Gastroesophageal sphincter (tissue), 4 donors: ENCODE measurements at places on chromosomes 16 and 17.

- H3K4me3 ChIP-seq, result no peak overlapping the region
- H3K27ac ChIP-seq, result no peak overlapping the region
- no peaks in the 10 kb centered on the region for H3K36me3 ChIP-seq
- no peak for ATAC-seq
- H3K27me3 ChIP-seq, result no peaks in the 10 kb centered on the region
- no peaks in the 10 kb centered on the region for H3K4me1 ChIP-seq
These were observed 276.3 kb downstream of the UTP18 start for GRCh38 chr17:51536627-51537026.

DNA sequence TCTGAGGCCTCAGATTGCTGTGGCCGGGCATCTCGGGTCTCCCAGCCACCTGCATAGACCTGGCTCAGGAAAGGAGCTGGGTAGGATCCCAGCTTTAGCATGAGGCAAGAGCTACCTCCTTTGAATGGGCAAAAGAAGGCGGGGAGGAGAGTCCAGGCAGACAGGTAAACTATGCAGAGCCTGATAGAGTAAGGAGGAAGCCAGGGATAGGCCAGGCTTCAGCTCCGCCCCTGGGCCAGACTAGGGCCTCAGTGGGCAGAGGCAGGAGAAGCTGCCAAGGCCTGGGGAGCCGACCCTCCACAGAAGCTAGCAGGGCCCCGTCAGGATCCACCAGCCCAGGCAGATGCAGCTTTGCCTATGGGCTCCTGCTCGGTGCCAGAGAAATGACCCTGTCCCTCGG is 22.6 kb upstream of the UBE2G1 start:
- no peak overlapping the region for H3K4me3 ChIP-seq
- ATAC-seq, result no peak
- no peaks in the 10 kb centered on the region for H3K4me1 ChIP-seq

GRCh38 chr16:57635266-57636097 is 7.1 kb downstream of the ADGRG1 start:
- peaks cover 48% of the 10 kb centered on the region for H3K27me3 ChIP-seq
- no peaks in the 10 kb centered on the region for H3K36me3 ChIP-seq
- peaks cover 56% of the 10 kb centered on the region for H3K4me1 ChIP-seq
- peak overlapping the region; percentile 65 for H3K27ac ChIP-seq
- no peak overlapping the region for H3K4me3 ChIP-seq

DNA sequence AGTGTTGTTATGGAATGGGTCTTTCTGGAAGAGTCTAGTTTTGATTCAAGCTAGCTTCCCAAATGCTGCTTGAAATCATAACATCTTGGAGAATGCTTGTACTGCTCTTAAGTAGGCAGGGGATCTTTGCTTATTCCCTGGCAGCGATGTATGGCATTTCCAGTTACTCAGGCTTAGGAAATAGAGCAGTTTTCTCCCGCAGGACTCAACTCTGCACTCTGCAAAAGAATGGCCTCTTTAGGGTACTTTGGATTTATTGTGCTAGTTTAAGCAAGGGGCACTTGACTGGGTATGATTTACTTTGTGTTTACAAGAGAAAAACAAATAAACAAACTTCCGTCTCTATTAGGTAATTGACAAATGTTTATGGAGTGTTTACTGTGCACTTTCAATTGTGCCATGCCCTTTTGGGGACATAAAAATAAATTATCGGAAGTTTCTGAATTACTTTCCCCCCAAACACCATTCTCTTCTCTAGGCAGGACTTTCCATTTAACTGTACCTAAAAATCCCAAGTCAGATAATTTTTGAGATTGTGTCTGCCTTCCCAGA is 164.0 kb downstream of the MAP2K6 start:
- no peak overlapping the region for H3K27ac ChIP-seq
- H3K27me3 ChIP-seq, result no peaks in the 10 kb centered on the region
- no peak overlapping the region for H3K4me3 ChIP-seq
- peaks cover 19% of the 10 kb centered on the region for H3K4me1 ChIP-seq
- H3K36me3 ChIP-seq, result no peaks in the 10 kb centered on the region

DNA sequence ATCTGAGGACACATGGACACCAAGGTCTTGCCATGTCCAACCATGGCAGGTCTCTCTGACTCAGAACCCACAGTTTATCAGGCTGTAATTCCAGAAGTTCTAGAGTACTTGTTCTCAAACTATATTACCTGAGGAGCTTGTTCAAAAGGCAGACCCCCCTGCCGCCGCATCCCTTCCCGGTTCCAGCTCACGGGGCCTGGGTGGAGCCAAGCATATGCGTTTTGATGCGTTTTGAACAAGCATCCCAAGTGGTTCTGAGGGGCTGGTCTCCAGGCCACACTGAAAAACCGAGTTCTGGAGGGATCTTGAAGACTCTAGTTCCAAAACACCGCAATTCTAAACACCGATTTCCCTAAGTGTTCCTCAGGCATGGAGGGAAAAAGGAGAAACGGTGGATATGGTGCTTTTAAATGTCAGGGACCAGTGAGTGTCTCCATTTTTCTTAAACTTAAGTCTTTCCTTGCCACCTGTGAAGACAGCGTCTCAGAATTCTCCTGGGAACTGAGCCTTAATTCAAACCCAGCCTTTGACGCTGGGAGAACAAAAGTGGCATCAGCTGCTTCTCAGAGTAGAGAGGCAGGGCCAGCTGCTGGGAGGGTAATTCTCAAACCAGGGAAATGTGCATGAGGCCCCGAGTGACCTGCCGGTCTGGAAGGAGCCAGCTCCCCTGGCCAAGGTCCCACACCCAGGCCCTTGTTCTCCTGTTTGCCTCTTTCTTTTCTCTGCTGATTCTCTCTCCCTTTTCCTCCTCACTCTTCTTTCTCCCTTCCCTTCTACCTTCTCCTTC is 84.4 kb upstream of the PLCG2 start:
- H3K27me3 ChIP-seq, result no peaks in the 10 kb centered on the region
- peak overlapping the region; percentile 16 for H3K27ac ChIP-seq
- no peak for ATAC-seq
- H3K36me3 ChIP-seq, result no peaks in the 10 kb centered on the region
- H3K4me1 ChIP-seq, result peaks cover 22% of the 10 kb centered on the region

GRCh38 chr17:80802626-80803450 is 188.8 kb upstream of the CHMP6 start:
- no peak for ATAC-seq
- no peak overlapping the region for H3K4me3 ChIP-seq
- no peaks in the 10 kb centered on the region for H3K27me3 ChIP-seq
- H3K36me3 ChIP-seq, result peaks cover 18% of the 10 kb centered on the region

- peaks cover 7% of the 10 kb centered on the region for H3K4me1 ChIP-seq
- H3K4me3 ChIP-seq, result no peak overlapping the region
- H3K27me3 ChIP-seq, result no peaks in the 10 kb centered on the region
These were observed 5.8 kb upstream of the CHCT1 start for GRCh38 chr17:60416368-60416925.

- no peaks in the 10 kb centered on the region for H3K27me3 ChIP-seq
- H3K36me3 ChIP-seq, result peaks cover 62% of the 10 kb centered on the region
- no peak for ATAC-seq
- no peak overlapping the region for H3K4me3 ChIP-seq
- peak overlapping the region; percentile 91 for H3K27ac ChIP-seq
These were observed 2.0 kb downstream of the ZNF319 start for GRCh38 chr16:57998486-57998885.

DNA sequence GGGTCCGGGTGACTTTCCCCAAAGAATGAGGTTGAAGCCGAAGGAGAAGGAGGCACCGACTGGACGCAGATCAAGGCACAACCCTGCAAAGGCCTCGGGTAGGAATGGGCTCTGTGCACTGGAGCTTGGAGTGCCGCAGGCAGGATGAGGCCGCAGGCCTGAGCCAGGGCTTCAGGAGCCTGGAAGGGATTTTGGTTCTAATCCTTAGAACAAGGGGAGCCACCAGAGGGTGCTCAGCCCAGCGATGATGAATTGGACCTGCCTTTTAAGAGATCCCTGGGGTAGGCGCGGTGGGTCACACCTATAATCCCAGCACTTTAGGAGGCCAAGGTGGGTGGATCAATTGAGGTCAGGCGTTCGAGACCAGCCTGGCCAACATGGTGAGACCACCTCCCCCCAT is 8.1 kb downstream of the CIBAR2 start:
- ATAC-seq, result no peak
- no peaks in the 10 kb centered on the region for H3K36me3 ChIP-seq
- no peaks in the 10 kb centered on the region for H3K27me3 ChIP-seq
- no peaks in the 10 kb centered on the region for H3K4me1 ChIP-seq

DNA sequence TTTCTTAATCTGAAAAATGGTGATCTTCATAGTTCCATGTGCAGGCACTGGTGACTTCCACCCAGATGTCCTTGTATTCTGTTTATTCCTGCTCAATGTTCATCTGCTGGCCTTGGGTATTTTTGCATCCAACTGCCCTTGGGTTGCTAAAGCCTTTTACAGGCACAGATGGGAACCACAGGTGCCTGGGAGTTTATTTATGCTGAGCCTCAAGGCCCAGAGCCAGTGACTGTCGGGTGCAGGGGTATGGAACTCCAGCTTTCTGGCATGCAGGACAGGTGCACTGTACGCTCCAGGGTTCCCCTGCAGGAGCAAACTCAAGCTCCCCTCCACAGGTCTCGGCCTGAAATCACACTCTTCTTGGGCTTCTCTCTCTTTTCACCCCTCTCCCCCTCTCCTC is 22.3 kb downstream of the DYNLRB2 start:
- H3K27ac ChIP-seq, result no peak overlapping the region
- no peaks in the 10 kb centered on the region for H3K4me1 ChIP-seq
- H3K27me3 ChIP-seq, result peaks cover 40% of the 10 kb centered on the region
- no peaks in the 10 kb centered on the region for H3K36me3 ChIP-seq
- ATAC-seq, result no peak

DNA sequence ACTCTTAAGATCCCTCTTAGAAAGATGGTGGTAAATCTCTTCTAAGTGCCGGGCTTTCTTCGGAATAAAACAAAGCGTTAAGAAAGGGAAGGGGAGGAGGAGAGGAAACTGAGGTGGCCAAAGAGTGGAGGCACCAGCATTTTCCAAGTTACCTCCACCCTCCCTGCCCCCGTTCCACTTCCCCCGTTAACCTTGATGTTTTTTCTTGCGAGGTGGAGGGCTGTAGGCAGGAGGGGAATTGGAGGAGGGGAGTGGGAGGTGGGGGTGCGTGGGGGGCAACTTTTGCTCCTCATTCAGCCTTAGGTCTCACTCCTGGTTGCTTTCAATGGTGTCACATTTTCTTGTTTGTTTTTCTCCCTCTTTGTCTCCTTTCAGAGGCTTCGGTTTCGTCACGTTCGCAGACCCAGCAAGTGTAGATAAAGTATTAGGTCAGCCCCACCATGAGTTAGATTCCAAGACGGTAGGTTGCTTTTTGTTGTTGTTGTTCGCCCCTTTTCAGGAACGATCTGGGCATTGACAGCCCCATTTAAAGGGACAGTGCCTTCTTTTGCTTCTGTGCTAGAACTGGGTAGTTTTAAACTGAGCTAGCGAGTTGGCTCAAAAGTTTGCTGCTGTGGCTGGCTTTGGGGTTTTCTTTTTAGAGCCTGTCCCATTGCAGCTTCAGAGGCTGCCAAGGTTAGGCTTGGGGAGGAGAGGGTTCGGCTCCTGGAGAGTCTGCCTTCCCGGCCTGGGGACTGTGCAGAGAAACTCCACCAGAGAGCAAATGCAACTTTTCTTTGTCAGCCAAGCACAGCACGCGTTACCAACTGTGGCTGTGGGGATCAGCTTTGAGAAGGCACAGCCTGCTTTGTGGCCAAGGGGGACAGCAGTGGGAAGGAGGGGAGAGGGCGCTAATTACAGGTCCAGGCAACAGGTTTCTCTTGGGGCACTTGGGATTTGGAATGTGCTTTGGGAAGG is 1.9 kb downstream of the MSI2 start:
- H3K27ac ChIP-seq, result peak overlapping the region; percentile 100
- no peaks in the 10 kb centered on the region for H3K27me3 ChIP-seq
- no peak for ATAC-seq
- H3K4me3 ChIP-seq, result peak overlapping the region; percentile 92
- peaks cover 8% of the 10 kb centered on the region for H3K4me1 ChIP-seq

- no peaks in the 10 kb centered on the region for H3K36me3 ChIP-seq
- no peaks in the 10 kb centered on the region for H3K27me3 ChIP-seq
- no peaks in the 10 kb centered on the region for H3K4me1 ChIP-seq
- H3K27ac ChIP-seq, result no peak overlapping the region
These were observed 14.7 kb downstream of the CDH13 start for GRCh38 chr16:82641336-82641984.

GRCh38 chr17:36092230-36092629 is 2.3 kb upstream of the CCL3 start:
- no peaks in the 10 kb centered on the region for H3K4me1 ChIP-seq
- no peaks in the 10 kb centered on the region for H3K36me3 ChIP-seq
- no peak overlapping the region for H3K27ac ChIP-seq
- no peak for ATAC-seq
- peaks cover 21% of the 10 kb centered on the region for H3K27me3 ChIP-seq

DNA sequence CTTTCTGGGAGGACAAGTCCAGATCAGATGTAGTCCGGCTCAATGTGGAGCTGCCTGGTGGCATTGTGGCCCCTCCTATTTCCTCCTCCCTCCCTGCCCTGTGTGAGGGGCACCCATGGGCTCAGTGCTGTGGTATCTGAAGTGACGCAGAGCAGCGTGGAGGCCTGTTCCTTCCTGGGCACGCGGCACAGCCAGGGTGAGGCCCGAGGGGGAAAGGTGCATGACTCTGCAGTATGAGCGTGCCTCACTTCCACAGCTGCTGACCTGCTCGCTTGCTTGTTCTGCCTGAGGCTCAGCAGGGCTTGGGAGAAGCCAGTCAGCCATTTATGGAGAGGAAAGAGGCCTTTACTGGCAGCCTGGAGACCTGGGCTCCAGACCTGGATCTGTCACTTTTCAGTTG is 11.7 kb downstream of the TMEM238L start:
- no peak overlapping the region for H3K4me3 ChIP-seq
- no peaks in the 10 kb centered on the region for H3K36me3 ChIP-seq
- H3K27ac ChIP-seq, result no peak overlapping the region
- H3K27me3 ChIP-seq, result no peaks in the 10 kb centered on the region
- no peaks in the 10 kb centered on the region for H3K4me1 ChIP-seq

- no peak overlapping the region for H3K27ac ChIP-seq
- no peak overlapping the region for H3K4me3 ChIP-seq
- peaks cover 24% of the 10 kb centered on the region for H3K4me1 ChIP-seq
- H3K27me3 ChIP-seq, result peaks cover 94% of the 10 kb centered on the region
- no peaks in the 10 kb centered on the region for H3K36me3 ChIP-seq
- ATAC-seq, result peak; percentile 15
These were observed 52.0 kb downstream of the CBFA2T3 start for GRCh38 chr16:88924834-88925539.

DNA sequence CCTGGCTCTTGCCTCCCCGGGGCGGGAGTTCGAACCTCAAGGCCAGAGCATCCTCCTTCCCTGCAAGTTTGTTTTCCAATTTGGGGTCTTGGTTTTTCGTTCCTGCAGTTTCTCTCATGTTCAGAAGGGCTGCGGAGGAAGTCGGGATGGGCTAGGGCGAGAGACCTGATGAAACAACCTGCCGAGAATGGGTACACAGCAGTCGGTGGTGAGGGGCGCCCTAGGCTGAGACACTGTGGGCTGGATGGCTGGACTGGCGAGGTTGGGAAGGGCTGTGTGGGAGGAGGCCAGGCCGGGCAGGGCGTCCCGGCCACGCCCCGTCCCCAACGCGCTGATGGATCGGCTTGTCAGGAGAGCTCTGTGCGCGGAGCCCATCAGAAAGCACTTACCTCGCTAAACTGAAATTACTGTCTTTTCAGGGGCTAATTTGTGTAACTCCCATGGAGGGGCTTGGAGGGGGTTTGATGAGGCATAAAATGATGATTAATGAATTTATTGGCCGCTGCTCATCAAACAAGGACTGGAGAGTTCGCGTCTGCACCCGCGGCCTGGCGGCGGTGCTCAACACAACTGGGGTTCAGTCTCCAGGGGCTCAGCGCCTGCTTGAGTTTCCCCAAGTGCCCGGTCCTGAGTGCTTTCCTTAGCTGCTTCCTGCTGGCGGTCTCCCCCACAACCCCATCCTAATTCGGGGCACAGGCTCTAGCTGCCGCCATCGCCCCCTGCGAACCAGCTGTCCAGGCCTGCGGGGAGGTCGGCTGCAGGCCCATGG is 9.0 kb downstream of the IRX5 start:
- no peak for ATAC-seq
- no peak overlapping the region for H3K4me3 ChIP-seq
- H3K27me3 ChIP-seq, result peaks cover 96% of the 10 kb centered on the region
- no peaks in the 10 kb centered on the region for H3K36me3 ChIP-seq
- no peak overlapping the region for H3K27ac ChIP-seq
